Large intestine (tissue), 12 donors: ENCODE measurements at places on chromosomes 7 and 10. TPM values are rescaled to one million over a fixed set of nuclear protein-coding genes. Genes with fewer than 3 reads are reported as not detected.

GRCh38 chr10:28743576-28743975 lies 66.3 kb downstream of the BAMBI start:
- no peaks in the 10 kb centered on the region for H3K36me3 ChIP-seq
- H3K4me3 ChIP-seq = no peak overlapping the region
- H3K27ac ChIP-seq = peak overlapping the region; percentile 30

DNA sequence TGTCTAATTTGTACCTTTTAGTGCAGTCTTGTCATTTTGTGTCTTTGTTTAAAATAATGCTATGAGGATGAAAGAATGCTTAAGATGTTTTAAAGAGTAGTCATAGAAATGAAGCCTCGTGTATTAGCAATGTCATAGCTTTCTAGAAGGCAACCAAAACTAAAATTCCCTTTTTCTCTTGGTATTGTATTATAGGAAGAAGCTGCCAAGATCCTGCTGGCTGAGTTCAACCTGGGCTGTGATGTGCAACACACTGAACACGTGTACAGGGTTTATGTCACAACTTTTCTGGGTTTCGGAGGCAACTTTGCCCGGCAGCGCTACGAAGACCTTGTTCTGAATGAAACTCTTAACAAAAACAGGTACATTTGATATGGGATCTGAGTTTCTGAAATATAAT lies 36.2 kb downstream of the COX15 start:
- no peaks in the 10 kb centered on the region for H3K4me1 ChIP-seq
- peaks cover 76% of the 10 kb centered on the region for H3K36me3 ChIP-seq
- DNase-seq = no peak
- H3K27ac ChIP-seq = no peak overlapping the region
- H3K27me3 ChIP-seq = no peaks in the 10 kb centered on the region

DNA sequence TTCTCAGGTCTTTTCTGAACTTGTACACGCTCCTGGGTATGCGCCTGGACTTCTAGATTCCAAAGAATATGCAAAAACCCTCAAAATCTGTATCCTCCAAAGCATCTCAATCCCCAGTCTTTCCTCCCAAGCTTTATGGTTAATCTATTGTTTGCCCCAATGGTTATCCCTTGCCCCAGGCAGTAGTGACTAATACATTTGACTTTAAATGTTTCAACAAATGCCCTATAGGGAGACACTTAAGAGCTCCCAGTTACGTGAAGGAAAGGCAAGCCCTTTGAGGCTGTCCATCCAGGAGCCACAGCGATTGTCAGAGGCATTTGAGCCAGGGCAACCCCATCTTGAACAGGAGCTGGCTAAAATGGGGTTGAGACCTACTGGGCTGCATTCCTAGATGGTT lies 12.7 kb upstream of the FOXL3 start:
- no peaks in the 10 kb centered on the region for H3K36me3 ChIP-seq
- no peak overlapping the region for H3K27ac ChIP-seq
- no peaks in the 10 kb centered on the region for H3K4me1 ChIP-seq
- no peaks in the 10 kb centered on the region for H3K27me3 ChIP-seq

DNA sequence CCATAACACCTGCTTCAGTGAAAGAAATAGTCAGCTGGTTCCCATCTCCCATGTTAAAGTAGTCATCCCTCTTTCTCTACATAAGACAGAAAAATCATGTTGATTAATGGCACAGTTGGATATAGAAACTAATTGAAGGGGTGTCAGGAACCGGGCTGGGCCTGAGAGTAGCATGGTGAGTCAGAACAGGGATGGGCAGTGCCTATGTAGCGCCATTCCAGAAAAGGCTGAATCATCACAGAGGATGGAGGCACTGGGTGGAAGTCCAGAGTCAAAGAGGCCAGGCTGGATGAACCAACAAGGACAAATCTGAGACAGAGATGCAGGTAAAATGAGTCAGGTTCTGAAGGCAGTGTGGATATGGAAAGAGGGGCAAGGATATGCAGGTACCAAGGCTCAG lies 201.2 kb downstream of the LHFPL3 start:
- no peak overlapping the region for H3K4me3 ChIP-seq
- H3K36me3 ChIP-seq = no peaks in the 10 kb centered on the region
- H3K4me1 ChIP-seq = no peaks in the 10 kb centered on the region
- no peak for DNase-seq
- no peak overlapping the region for H3K27ac ChIP-seq
- no peaks in the 10 kb centered on the region for H3K27me3 ChIP-seq

DNA sequence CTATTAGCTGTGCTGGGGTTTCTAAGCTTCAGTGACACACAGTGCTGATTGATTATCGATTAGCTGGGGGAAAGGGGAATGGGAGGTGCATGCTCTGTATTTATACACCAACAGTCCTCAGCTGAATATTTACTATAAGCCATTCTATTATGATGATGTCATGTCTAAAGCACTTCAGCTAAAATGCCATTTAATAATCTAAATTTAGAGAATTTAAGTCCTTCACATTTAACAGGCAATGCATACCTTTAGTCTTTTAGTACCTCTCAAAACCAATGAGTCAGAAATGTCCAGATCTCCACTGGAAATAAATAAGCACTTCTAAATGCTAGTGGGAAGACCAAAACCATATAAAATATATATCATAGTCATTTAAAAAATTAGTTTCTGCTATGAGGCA lies 24.6 kb downstream of the RPP38 start:
- H3K4me3 ChIP-seq = no peak overlapping the region
- no peak overlapping the region for H3K27ac ChIP-seq

DNA sequence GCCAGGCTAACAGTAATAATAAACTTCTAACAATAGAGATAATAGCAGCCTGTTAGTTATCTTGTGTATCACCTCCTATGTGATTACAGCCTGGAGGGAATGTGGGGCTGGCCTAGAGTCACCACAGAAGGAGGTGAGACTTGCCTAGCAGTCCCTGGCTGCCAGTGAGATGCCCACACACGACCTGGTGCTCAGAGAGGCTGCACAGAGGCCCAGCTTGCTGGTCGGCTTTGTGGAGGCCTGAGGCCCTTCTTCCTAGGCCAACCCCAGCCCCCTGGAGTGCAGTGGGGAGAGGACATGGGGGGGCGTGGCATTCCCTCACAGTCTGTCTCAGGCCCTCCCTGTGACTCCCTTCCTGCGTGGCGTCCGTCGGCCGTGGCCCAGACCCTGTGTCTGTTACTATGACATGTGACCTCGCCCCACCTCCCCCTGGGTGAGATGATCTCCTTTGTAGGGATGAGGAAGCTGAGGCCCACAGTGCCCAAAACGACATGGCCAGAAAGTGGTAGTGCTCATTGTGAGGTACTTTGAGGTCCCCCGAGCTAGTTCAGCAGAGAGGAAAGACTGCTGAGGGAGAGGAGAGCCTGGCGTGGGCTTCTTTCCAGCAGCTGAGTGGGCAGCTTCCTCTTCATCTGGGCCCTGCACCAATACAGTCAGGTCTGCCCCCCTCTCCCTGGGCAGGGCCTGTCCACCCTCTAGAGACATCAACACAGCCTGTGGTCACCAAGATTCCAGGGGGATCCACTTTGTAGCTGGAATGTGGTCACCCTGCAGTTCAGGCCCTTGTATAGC lies 29.7 kb downstream of the UNC5B start:
- H3K27ac ChIP-seq = peak overlapping the region; percentile 2
- H3K4me1 ChIP-seq = peaks cover 60% of the 10 kb centered on the region
- DNase-seq = no peak
- H3K4me3 ChIP-seq = no peak overlapping the region
- H3K36me3 ChIP-seq = no peaks in the 10 kb centered on the region

DNA sequence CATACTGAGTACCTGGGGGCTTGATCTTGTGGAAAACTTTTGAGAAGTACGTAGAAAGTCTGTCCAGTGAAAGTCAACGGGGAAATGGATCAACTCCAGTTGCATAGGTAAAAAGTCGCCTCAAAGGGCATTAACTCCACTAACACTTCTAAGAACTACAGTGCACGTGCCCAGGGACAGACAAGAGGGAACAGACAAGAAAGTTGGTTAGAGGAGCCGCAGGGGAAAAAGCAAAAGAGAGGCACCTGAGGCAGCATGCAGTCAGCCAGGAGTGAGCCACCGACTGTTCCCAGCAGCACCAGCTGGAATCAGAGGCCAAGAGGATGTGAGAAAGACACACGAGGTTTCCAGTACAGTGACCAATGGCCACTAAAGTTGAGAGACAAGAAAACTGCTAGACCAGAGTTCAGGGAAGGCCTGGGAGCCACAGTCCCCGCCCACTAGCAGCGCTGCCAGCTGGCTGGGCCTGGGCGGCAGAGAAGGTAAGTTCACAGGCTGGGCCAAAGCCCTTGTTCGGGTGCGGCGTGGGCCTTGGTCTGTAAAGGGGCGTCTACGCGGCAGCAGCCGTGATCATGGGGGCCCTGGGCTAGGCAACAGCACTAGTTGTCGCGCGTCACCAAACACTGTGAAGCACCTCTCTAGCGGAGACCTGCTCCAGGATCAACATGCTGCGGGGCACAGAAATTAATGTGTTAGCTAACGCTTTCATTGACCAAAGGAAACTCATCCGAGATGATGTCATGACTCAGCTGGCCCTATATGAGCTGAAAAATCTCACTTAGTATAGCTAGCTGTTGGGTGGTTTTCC lies 14.0 kb downstream of the ITGB1 start:
- DNase-seq = peak; percentile 32
- H3K4me3 ChIP-seq = no peak overlapping the region
- peaks cover 26% of the 10 kb centered on the region for H3K4me1 ChIP-seq
- no peak overlapping the region for H3K27ac ChIP-seq
- no peaks in the 10 kb centered on the region for H3K36me3 ChIP-seq
- no peaks in the 10 kb centered on the region for H3K27me3 ChIP-seq

DNA sequence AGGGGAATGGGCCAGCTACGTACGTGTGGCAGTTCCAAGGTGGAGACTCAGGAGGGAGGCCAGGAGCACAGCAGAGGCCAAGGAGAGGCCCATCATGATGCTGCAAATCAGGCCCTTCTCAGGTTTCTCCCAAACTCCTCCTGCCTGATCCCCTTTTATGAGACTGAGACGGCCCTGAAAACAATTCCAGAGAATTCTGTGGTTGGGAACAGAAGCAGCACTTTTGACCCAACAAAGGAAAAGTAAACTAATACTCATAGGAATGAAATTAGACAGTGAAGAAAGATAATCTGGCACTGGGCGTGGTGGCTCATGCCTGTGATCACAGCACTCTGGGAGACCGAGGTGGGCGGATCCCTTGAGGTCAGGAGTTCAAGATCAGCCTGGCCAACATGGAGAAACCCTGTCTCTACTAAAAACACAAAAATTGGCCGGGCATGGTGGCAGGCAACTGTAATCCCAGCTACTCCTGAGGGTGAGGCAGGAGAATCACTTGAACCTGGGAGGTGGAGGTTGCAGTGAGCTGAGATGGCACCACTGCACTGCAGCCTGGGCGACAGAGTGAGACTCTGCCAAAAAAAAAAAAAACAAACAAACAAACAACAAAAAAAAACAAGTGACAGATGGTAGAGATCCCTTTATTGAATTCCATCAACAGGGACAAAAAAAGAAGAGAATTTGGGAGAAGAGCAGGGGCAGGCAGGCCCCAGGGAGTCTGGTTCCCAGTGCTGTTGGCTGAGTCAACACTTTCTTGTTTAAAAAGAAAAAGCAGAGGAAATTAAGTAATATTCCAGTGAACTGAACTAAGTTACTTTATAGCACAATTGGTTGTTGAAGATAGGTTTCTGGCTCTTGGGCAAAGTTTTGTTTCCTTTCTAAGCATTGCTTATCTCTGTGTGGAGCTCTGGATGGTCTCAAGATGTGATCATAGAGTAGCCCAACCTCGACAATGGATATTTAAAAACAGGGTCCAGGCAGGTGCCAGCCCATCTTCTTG lies at the start of gene CCL26:
TSS of gene CCL26 (minus strand) at position 131 of the 997 bp plus-strand sequence. CDS start at position 96, 35 bp downstream.
- no peaks in the 10 kb centered on the region for H3K27me3 ChIP-seq
- H3K27ac ChIP-seq = no peak within 1 kb of the TSS
- no peak for DNase-seq
- H3K4me3 ChIP-seq = no peak within 1 kb of the TSS

- H3K27me3 ChIP-seq = peaks cover 56% of the 10 kb centered on the region
- peak; percentile 53 for DNase-seq
- no peaks in the 10 kb centered on the region for H3K36me3 ChIP-seq
- peaks cover 10% of the 10 kb centered on the region for H3K4me1 ChIP-seq
Observed at GRCh38 chr10:110643653-110644597, at the start of gene RBM20. RBM20 (plus strand) TSS chr10:110644336; CDS start chr10:110644455, 119 bp downstream.

DNA sequence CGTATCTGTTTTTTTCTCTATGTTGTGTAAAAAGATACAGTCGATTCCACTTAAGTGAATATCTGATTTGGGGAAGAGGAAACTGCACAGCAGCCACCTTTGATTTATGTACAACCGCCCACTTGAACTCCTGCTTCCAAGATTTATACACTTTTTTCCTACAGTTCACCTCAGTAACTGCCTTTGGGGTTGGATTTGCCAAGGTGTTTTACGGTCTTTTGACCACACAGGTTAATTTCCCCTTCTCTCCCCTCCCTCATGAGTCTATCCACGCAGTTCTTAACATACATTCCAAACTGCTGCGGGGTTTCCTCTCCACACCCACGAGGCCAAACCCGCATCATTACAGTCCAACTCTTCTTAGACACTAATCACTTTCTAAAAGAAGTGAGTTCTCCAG lies 277.0 kb downstream of the USP6NL start:
- no peak overlapping the region for H3K27ac ChIP-seq
- no peaks in the 10 kb centered on the region for H3K36me3 ChIP-seq
- H3K27me3 ChIP-seq = no peaks in the 10 kb centered on the region
- DNase-seq = no peak
- H3K4me3 ChIP-seq = no peak overlapping the region
- H3K4me1 ChIP-seq = no peaks in the 10 kb centered on the region

GRCh38 chr10:71371750-71372166 lies 25.0 kb upstream of the CDH23 start:
- no peak overlapping the region for H3K4me3 ChIP-seq
- H3K4me1 ChIP-seq = peaks cover under 1% of the 10 kb centered on the region
- no peaks in the 10 kb centered on the region for H3K36me3 ChIP-seq
- peaks cover 6% of the 10 kb centered on the region for H3K27me3 ChIP-seq

- DNase-seq = no peak
- no peaks in the 10 kb centered on the region for H3K36me3 ChIP-seq
- H3K4me3 ChIP-seq = peak overlapping the region; percentile 70
- H3K4me1 ChIP-seq = peaks cover 11% of the 10 kb centered on the region
Observed at GRCh38 chr10:17644485-17644943, 563 bp downstream of the STAM start.

The HOXA5 gene
- polyA plus RNA-seq = 30.3 TPM

The CHN2 gene
- polyA plus RNA-seq = 33.6 TPM

The HOGA1 gene
- 3.2 TPM for polyA plus RNA-seq
